ENCODE measurements at places on chromosomes 12 and 14.

DNA sequence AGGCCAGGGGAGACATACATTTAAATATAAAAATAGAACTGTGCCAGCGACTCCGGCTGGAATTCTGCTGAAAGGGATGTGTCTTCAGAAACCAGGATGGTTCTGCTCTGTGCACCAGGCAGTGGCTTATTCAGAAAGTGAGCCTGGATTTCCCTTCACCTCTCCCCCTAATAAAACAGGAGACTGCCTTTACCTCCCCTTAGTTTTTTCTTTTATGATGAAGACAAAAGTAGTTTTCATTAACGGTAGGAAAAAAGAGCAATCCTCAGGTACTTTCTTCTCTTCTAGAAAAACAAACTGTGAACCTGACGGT is 346 bp downstream of the SLC7A8 start:
- DNase-seq, result no peak

DNA sequence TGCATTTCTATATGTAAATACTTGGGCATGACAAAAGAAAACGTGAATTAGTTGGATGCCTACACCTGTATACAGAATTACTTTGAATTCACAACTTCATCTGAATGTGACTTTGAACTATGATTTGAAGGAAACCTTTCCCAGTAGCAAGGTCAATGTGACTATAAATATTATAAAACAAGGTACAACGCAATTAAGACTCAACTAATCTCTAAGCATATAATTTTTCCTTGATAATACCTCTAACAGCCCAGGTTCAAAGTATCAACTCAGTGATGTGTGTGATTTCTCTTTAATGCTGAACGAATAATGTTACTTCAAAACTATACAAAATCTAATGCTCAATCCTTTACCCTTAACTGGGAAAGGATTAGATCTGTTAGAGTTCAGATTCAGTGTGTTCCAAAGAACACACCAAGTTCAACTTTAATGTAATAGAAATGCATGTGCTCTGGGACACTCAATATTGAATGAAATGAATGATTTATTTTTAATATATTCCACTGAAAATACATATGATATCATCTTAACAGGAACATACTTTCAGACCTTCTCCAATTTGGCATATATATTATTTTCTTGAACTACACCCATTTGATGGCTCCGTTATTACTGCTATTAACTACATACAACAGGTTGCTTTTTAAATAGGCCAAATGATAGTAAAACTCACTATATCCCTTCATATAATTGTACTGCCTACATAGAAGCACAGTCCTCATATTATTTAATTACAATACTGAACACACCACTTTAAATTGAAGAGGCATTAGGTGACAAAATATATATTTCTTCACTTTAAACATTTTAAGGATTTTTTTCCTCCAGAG is 40.1 kb upstream of the MTERF2 start:
- DNase-seq, result no peak

DNA sequence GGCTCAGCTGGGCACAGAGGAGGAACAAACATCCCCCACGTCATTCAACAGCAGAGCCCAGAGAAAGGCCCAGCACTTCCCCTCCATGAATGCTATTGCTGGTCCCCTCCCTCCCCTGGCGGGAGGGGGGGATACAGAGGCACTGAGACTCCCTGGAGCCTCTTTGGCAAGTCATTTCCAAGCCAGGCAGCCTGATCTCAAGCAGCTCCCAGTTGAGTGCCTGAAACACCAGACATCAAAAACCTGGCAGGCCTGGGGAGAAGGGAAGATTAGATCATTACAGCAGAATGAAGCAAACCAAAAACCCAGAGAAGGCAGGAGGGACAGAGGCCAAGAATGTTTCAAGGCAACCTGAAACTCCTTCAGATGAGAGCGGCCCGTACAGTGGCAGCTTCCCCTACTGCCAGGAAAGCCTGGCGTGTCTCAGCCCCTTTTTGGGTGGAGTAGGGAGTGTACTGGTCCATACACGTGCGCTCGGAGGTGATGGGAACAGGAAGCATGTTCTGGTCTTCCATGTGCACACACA is 92.1 kb downstream of the LRRC74A start:
- peak; percentile 89 for DNase-seq

DNA sequence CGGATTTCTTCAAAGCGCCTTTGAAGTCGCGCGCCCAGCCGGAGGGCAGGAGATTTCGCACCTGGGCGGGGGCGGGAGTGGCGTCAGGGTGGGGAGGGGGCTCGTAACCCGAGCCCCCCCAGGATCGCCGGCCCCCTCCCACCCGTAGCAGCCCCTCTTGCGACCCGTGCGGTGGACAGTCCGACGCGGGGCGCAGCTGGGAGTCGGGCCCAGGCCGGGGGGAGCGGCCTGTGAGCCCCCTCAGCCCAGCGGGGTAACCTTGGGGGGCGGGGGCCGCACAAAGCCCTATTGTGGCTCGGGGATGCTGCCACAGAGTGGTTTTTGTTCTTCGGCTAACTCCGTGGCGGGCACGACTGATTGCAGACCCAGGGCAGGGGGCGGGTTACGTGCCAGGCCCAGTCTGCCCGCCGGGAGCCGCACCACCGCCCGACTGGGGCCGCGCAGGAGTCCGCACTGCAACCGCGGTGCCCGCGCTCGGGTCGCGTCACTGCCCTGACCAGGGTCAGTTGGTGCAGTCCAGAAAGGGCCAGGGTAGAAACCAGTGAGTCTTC is 4.2 kb upstream of the AAAS start:
- no peak for DNase-seq

- no peak for DNase-seq
Observed at GRCh38 chr12:54135621-54136350, 53.0 kb downstream of the SMUG1 start.

GRCh38 chr12:105485921-105486320 is 155.4 kb downstream of the C12orf75 start:
- no peak for DNase-seq

GRCh38 chr12:130571089-130571488 is 145.0 kb downstream of the RIMBP2 start:
- no peak for DNase-seq

DNA sequence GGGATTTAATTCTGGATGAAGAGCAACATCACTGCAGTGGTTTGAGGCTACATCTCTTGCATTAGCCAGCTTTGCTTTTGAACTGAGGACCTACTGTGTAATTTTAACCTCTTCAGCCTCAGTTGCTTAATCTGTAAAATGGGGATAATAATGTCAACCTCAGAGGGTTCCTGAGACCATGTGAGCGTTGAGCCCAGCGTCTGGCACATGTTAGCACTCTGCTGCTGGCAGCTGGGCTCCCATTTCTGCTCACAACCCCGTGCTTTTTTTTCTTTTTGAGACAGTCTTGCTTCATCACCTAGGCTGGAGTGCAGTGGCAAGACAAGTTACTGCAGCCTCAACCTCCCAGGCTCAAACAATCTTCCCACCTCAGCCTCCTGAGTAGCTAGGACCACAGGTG is 31.6 kb downstream of the TESC start:
- no peak for DNase-seq

- DNase-seq, result no peak
Observed at GRCh38 chr14:59306775-59307174, 118.3 kb downstream of the DAAM1 start.

DNA sequence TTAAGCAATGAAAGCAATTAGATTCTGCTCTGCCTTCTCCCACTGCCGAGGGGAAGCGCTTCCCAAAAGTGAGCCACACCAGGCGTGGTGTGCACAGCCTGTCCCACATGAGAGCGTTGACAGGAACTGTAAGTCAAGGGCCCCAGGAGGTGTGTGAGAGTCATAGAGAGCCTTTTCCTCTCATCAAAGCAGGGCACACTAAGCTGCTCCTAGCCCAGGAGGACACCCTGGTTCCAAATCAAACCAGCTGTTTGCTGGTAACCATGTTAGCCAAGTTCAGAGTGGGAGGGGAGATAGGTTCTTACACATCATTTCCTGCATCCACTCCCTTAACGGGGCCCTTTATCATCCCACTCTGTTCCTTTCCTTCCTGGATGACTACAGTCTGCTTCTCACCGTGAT is 98.3 kb downstream of the SPTSSA start:
- DNase-seq, result no peak

GRCh38 chr12:99914206-99914605 is 70.5 kb downstream of the ANKS1B start:
- no peak for DNase-seq

All from astrocyte of the cerebellum (primary cell).